C1 segment of cervical spinal cord (tissue), 14 donors: ENCODE measurements at places on chromosomes 2 and 18.

- DNase-seq: no peak
Observed at GRCh38 chr18:2587788-2588187, 16.4 kb downstream of the NDC80 start.

GRCh38 chr2:21443494-21444105 lies 319.8 kb downstream of the TDRD15 start:
- no peak for DNase-seq

DNA sequence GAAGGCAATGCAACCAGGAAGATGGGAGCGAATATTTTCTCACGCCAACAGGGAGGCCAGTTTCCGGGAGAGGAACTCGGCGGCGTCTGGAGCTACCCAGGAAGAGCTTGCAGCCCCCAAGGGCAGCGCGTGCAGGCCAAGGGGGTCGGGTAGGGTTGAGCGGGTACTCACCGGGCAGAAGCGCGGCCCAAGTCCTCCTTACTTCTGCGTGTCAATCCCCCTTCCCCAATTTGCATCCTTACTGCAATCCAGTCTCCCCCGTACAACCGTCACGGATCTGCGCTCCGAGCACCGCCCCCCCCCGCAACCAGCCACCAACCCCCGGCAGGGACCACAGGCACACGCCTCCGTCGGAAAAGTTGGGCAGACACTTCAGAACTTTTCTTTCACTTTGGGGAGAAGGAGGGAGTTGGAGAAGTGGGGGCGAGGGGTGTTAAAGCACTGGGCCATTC lies 1.3 kb downstream of the ATP8B1 start:
- no peak for DNase-seq

DNA sequence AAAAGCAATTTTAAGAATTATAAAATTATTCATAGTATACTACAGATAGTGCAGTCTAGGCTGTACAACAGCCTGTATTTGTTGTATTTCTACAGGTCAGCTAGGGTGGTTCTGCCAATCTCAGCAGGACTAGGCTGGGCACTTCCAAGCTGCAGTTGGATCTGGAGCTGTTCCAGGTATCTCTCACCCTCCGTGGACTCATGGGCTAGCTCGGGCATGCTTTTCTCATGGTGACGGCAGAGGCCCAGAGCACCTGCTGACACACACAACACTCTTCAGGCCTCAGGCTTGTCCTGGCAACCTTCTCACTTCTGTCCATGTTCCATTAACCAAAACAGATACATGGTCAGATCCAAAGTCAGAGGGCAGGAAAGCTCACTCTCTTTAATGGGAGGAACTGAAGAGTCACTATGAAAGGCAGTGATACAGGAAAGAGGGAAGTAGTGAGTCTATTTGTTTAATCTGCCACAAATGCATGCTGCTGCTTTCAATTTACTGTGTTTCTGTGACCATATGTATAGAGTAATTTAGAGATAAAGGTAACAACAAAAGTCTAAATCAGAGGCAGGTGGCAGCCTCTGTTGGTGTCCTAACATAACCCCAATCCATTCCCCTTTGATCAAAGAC lies 462.4 kb upstream of the ACVR2A start:
- no peak for DNase-seq

DNA sequence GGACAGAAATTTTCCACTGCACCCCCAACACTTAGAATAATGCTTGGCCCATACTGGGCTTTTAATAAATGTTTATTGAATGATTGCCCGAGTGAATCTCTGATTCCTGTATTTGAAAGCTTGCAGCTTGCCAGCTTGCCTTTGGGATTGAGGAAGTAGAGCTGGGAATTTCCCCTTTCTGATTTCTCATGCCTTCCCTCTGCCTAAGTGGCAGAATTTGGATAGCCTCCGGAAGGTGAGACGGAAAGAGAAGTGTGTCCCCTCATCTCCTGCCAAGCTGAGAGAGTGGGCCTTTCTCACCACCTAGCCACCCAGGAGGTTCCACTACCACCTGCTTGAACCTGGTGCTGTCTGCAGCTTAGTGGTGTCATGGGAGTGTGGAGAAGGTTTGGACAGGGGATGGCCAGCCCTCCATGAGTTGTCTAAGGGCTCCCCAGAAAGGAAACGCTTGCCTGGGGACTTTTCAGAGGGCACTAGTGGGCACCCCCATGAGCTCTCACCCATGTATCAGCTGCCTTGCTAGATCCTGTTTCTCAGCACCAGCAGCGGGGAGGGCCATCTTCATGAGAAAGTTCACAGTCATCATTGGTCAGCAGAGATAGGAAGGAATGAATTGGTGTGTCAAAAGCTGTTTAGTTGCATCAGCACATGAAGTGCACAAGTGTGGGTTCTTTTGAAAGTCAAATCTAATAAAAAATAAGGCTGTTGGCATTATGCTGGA lies 8.6 kb upstream of the NCOA1 start:
- no peak for DNase-seq

GRCh38 chr18:76504749-76505148 lies 9.7 kb upstream of the ZNF516 start:
- no peak for DNase-seq

- DNase-seq: no peak
Observed at GRCh38 chr2:171319164-171319810, 114.5 kb downstream of the METTL8 start.

DNA sequence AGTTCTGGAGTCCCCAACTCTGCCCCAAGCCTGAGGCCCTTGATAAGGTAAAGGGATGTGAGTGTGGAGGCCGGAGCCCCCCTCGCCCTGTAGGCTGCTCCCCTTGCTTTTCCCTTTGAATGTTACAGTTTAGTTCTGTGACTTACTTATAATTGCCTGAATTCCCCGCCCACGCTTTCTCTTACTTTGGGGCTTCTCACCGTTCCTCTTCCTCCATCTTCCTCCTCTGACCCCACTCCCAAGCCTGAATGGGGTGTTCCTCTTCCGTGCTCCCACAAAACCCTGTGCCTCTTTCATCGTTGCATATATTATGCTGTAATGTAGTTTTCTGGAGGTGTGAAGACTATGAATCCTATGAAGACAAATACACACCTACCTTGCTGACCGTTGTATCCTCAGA lies 15.0 kb upstream of the IL1RN start:
- no peak for DNase-seq

- DNase-seq: no peak
Observed at GRCh38 chr18:41569867-41570266, 385.2 kb upstream of the PIK3C3 start.

- no peak for DNase-seq
Observed at GRCh38 chr2:235011929-235012631, 60.3 kb downstream of the SH3BP4 start.

DNA sequence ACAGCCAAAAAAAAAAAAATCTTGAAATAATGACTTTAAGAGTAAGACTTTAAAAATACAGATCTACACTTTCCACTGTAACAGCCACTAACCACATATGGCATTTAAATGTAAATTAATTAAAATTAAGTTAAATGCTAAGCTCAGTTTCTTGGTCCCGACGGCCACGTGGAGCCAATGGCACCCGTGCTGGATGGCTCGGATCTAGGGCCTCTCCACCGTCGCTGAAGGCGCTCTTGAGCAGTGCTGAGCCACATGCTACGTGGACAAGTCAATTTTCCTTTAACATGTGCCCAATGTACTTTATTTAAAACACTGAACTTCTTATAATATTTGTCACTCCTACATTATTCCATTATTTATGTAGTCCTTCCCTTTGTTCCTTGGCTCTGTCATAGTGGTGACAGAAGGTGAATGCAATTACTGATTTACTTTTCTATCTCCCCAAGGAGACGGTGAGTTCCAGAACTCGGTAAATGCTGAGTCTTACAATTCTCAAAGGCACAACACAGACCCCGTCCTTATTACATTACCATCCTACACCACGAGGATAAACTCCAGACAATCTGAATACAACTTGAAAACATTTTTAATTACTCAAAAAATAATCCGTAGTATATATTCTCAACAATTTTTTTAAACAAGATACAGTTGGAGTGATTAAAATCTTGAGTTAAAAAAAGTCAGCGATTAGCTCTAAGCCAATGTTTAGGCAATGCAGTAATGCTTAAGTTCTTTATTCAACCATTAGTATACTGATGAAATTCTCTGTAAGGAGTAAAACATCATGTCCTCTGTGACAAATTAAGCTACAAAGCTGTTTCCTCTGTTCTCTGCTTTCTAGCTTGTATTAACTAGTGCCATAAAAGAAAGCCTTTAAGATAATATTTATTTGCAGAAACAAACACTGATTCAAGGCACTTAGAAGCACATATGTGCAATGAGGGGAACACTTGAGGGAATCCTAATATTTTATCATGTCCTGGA lies 95.1 kb downstream of the AFF3 start:
- no peak for DNase-seq

- no peak for DNase-seq
Observed at GRCh38 chr2:3114406-3115185, 263.0 kb downstream of the EIPR1 start.

- no peak for DNase-seq
Observed at GRCh38 chr2:166127217-166128155, at the start of gene SCN1A. Gene SCN1A (minus strand): TSS chr2:166128020. CDS start chr2:166073621, 54,399 bp downstream.

DNA sequence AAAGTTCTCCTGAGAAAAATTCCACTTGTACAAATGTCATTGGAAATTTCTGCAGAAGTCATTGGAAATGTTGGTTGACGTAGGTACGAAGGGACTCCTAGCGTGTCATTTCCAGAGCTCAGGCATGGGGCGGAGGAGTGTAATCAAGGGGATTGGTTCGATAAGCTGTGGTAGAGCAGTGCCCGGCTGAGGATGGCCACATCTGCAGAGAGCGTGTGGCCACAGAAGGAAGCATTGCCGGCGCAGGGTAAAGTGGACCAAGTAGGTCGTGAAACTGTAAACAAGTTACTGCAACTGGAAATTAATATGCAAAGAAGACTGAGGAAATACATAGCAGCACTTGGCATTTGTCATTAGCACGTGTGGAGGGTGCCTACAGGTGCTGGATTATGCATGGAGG lies 101.8 kb downstream of the DGKD start:
- DNase-seq: no peak

DNA sequence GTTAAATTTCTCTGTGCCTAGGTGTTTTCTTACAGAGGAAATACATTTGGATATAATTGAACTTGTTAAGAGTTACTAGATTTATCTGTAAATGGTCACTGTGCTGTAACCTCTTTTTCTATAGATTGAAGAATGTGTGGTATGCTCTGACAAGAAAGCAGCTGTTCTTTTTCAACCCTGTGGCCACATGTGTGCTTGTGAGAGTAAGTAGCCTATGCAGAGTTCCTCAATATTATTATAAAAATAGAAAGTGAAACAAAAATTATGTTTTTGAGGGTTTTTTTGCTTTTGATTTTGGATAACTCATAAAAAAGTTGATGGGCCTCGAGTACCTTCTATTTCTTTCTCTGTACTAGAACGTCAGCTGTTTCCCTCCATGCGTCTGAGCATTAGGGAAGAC lies 112.4 kb downstream of the MIB1 start:
- DNase-seq: no peak

DNA sequence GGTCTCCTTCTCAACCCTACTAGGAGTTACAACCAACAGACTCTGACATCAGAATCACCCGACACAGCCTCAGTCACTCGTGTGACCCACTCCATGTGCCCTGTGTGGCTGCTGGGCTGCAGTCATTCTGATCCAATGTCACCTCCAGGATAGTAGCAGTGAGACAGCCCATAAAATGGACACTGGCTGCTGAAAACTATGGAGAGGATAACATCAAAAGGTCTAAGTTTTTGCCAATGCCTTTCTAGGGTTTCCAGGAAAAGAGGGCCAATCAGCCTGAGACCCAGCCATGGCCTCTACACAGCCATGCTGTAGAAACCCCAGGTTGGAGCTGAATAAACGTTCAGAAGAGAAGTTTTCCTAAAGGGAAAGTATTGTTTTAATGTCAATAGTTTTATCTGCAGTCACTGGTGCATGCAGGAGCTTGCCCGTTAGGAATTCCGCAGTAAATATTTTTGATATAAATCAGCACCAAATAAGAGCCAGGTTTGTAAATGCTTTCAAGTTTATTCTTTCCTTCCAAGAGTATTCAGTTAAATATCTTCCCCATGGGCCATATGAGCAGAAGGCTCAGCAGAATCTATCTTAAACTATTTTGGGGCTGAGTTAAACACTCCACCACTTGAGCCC lies 92.2 kb upstream of the PID1 start:
- DNase-seq: no peak

DNA sequence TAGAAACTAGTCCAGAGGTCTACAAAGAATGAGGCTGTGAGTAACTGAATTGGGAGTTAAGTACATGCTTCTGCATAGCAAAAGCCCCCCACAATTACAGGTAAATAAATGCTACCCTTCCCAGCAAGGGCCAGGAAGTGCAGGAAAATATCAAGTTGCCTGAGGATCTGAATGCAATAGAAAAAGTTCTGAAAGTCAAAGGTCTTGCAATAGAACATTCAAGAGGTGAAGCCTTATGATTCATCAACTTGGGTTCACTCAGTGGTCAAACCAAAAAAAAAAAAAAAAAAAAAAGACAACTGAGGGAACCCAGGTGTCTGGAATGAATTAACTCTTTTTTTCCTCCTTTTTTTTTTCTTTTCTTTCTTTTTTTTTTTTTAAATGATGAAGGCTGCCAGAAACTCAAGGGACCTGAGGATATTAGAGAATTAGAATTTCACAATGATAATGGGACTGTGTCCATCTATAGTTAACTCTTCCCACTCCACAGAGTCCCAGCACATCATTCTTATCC lies 42.9 kb upstream of the RFX8 start:
- DNase-seq: no peak
